Activated T-cell treated with anti-CD3 and anti-CD28 coated beads, Interleukin-2, amount 50 U/mL, for 24 hours (primary cell): ENCODE measurements at places on chromosomes 2 and 18.

GRCh38 chr18:44851856-44852621 lies 171.4 kb downstream of the SETBP1 start:
- DNase-seq, result no peak

- DNase-seq, result no peak
Observed at GRCh38 chr18:55375930-55376329, 212.1 kb downstream of the TCF4 start.

DNA sequence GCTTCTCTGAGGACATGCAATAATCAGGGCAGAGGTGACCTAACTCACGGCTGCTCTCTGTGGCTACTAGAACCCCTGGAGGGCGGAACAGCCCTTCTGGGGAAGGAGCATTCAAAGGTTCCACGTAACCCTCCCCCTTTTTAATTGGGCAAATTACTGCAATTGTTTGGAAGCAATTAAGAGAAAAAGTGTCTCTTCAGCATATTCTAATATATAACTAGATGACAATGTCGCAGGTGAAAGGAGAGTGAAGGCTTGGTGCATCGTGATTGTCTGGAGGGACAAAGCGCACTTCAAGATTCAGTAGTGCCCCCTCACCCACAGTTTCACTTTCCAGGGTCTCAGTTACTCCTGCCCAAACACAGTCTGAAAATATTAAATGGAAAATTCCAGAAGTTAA lies 720.8 kb downstream of the DCDC2C start:
- no peak for DNase-seq

DNA sequence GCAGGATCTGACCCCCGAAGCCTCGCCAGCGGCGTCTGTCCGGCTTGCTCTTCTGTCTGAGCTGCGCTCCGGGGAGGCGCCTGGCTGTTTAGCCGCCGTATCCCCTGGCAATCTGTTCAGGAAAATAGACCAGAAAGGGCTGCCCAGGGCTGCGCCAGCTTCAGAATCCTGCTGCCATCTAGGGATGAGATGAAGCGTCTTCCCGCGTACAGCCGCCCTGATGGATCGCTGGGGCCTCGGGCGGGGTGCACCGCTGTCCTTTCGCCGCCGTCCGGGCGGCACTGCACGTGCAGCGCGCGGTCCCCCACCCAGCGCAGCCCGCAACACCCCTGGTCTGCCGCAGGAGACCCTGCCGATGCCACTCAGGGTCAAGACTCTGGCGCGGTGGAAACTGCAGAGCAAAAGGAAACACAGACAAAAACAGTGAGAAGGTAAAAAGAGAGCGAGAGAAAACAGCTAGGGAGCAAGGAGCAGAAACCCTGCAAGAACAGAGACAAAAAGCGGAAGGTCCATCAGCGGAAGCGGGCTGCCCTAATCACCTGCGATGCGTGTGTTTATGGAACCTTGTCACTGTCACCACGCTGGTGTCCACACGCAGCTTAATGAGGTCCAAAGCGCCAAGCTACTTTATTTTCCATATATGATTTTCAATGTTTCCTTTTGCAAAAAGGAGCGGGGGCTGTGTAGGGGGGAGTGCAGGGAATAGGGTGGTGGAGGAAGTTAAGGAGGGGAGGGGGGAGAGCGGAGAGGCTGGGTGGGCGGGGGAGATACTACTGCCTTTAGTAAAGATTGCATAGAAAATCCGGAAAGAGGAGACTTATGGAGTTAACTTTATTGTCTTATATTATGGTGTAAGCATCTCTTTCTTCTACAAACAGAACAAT lies 2113.3 kb upstream of the PIK3C3 start:
- no peak for DNase-seq

DNA sequence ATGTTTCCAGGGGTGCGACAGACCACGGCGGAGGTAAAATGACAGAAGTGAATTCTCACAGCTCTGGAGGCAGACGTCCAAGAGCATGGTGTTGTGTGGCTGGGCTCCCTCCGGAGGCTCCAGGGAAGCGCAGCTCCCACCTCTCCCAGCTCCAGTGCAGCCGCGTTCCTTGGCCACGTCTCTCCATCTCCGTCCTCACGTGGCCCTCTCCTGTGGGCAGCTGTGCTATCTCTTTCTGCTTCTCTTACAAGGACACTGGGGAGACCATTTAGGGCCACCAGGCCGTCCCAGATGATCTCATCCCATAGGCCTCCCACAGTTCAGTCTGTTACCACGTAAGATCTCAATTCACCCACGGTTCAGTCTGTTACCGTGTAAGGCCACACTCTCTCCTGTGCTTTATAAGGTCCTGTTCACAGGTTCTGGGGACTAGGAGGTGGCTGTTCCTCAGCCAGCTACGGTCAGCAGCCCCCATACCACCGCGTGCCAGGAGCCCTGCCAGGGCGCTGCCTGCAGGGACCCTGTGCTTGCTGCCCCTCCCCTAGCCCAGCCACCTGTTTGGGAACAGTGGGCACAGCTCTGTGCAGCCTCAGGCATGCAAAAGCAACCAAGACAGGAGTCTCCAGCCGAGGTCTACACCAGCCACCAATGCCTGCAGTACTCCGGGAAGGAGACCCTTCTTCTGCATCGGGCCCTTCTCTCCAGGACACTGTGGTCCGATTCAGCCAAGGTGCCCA lies 2.9 kb upstream of the MAB21L4 start:
- no peak for DNase-seq

DNA sequence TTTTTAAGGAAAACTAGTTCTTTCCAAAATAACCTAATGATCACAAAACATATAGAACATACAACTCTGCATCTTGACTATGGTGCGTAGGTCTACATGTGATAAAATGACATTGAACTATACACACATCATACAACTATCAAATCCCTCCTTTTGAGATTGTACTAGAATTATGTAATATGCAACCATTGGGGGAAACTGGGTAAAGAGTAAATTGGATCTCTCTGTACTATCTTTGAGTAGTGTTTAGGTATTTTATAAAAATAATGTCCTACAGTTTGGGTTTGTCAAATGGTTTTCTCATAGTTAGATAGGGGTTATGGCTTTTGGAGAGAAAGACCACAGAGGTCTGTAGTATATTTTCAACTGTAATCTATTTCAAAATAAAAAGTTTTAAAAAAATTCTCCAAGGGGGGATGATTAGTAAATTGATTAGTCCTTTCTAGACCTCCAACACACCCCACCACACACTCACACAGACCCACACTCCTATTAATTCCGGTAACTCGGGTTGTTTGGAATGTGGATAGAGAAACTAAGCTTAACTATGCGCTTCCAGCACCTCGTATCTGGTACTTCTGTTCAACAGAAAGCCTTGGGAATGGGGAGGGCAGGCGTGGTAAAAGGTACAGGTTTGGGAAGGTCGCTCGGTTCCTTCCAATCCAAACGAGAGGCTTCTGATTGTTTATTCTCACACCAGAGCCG lies 695 bp upstream of the BIRC6 start:
- DNase-seq, result no peak

DNA sequence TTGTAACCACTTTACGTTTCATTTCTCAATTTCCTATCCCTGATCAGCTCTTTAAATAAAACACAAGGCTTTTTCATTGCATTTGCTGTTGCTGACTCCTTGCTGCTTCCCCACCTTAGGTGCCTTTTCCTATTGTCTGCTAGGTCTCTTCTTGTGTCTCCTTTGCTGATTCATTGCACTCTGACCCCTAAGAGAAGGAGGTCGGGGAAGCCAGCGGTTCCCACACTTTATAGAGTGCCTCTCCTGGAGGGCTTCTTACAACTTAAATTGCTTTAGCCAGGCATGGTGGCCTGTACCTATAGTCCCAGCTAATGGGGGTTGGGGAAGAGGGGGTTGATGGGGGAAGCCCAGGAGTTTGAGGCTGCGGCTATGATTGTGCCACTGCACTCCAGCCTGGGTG lies 495.0 kb downstream of the DLGAP1 start:
- no peak for DNase-seq

DNA sequence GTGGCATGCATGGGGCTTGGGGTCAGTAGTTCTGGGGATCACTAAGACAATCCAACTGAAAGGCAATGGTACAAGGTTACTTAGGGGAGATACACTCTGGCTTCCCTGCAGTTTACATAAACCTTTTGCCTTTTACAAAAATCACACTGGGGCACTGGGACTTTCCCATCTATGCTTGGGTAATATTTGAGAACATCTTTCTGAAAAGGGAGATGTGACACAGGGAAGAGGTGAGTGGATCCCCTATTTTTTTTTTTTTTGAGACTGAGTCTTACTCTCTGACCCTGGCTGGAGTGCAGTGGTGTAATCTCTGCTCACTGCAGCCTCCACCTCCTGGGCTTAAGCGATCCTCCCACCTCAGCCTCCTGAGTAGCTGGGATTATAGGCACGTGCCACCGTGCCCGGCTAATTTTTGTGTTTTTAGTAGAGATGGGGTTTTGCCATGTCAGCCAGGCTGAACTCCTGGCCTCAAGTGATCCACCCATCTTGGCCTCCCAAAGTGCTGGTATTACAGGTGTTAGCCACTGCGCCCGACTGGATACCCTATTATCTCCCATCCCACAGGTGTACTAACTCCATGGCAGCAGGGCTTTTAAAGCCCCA lies 82.8 kb upstream of the DNMT3A start:
- no peak for DNase-seq

GRCh38 chr2:98483257-98483861 lies 38.7 kb downstream of the INPP4A start:
- peak; percentile 50 for DNase-seq
